NCI-H524 (cell line): ENCODE measurements at places on chromosomes 5 and 9.

DNA sequence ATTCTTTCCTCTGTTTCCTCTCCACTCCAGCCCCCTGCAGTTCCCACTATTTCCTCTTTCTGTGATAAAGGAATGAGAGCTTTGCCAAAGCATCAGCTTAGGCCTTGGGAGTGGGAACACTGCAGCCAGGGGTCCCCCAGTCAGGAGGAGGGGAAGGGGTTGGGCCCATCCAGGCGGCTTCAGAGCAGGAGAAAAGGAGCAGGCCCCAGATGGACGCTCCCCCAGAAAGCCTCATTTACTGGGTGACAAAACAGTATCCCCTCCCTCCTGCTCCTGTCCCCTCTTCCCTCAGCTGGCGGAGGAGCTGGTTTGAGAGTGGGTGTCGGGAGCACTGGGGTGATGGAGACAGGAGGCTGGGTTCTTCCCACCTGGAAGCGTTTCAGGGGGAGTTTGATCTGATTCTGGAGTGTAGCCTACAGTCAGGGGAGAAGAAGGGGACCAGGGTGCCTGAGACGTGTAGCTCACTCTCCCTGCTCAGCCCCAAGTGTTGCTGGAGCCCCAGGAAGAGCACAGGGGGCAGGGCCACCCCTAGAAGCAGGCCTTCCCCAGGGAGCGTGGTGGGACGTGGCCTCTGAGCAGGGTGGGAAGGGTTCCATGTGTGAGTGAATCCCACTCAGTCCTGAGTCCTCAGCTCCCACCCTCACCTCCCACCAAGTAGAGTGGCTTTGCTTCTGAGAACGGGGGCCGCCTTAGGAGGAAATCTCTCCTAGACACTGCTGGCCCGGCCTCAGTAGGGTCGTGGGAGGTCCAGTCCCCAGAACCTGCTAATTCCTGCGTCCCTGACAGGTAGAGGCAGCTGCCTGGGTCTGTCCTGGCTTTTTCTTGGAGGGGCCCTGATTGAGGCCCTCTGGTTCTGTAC is 173.1 kb downstream of the CACNA1B start:
- DNase-seq = no peak

GRCh38 chr5:142248853-142249462 is 75.9 kb downstream of the SPRY4 start:
- DNase-seq = peak; percentile 66

DNA sequence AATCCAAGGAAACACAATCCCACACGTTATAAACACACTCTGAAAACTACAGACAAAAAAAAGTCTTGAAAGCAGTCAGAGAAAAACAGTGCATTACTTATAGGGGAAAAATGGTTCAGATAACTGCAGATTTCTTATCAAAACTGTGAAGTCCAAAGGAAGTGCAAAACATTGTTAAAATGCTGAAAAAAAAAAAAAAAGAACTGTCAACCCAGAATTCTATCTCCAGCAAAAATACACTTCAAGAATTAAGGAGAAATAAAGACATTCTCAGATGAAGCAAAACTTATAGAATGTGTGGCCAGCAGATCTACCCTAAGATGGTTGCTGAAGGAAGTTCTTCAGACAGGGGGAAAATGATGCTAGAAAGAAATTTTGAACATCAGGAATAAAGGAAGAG is 40.4 kb downstream of the ADAMTS2 start:
- DNase-seq = no peak

DNA sequence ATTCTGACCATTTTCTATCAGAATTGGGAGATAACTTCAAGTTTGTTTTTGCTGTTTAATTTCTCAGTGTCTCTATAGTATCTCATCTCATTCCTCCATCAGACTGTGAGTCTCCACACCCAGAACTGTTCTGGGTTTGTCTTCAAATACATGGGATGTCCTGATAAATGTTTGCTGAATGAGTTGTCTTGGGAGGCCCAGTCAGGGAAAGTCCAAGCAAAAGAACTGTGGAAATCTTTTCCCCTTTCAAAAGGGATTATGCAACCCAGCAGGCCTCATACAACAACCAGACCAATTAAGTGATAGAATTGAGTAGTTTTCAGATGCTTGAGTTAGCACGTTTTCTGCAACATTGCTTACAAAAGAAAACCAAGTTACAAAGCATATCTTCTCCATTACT is 324.4 kb downstream of the BRINP1 start:
- DNase-seq = no peak

DNA sequence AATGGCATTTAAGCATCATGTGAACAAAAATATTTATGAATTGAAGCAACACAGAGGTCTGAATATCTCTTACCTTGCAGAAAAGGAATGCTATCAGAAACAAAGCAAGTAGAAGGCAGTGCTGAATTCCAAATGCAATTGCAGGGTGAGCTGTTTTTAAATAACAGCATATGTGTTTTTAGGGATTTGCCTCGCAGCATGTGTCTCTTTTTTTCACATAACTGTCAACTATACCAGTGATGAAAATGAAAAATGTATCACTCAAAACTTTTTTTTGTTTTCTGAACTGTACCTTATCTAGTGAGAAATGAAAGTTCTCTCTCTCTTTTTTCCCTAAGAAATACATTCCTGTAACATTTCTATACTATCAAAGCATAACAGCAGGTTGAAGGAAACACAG is 21.2 kb downstream of the CDH10 start:
- DNase-seq = peak; percentile 59

GRCh38 chr5:126755593-126755992 is 21.3 kb upstream of the LMNB1 start:
- DNase-seq = no peak

- DNase-seq = no peak
Measured at GRCh38 chr5:175579742-175580432, 78.0 kb upstream of the HRH2 start.

DNA sequence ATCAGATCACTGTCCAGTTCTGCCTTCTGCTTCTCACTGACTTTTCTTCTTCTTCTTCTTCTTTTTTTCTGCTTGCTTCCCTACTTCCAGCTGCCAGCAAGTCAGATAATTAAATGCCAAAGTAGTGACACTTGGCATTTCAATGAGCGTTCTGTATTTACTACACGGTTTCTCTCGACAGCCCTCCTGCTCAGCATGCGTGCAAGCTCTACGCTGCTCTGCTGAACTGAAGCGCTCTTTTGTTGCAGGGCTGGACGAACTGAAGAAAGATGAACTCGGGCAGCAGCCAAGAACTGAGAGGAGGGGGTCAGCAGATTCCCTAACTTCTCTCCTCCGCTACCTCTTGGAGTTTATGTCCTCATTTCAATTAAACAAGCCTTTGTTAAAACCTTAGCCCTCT is 319.1 kb downstream of the GLIS3 start:
- no peak for DNase-seq

DNA sequence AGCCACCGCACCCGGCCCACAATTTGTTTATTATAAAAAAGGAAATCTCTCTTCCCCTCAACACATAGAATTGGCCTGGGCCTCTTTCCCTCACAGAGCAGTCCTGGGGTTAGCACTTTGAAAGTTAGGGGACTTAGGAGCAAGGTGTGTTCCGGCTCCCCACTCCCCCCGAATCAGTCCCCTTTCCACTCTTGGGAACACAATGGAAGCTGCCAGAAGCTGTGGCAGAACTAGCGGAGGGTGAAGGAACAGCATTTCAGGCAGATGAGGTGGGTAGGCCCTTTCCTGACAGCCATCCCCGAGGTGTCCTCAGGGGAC is 16.4 kb upstream of the C5orf47 start:
- DNase-seq = no peak

GRCh38 chr9:133460405-133461175 is 812 bp downstream of the CACFD1 start:
- peak; percentile 78 for DNase-seq

DNA sequence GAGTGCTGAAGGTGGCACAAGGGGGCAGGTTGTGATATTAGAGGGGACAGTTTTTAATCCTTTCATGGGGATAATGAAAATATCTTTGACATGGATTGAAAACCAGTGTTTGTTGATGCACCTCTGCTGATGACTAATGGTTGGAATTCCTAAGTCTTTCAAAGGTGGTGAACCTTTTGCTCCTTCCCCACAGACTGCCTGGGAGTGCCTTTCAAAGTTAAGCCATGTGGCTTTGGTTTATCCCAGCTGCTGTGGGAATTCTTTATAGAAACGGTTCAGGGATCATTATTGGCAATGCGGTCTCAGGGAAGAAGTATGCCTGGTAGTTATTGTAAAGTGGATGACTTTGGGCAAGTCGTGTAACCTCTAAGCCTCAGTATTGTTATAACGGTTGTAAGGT is 45.7 kb downstream of the PIP5K1B start:
- DNase-seq = no peak

DNA sequence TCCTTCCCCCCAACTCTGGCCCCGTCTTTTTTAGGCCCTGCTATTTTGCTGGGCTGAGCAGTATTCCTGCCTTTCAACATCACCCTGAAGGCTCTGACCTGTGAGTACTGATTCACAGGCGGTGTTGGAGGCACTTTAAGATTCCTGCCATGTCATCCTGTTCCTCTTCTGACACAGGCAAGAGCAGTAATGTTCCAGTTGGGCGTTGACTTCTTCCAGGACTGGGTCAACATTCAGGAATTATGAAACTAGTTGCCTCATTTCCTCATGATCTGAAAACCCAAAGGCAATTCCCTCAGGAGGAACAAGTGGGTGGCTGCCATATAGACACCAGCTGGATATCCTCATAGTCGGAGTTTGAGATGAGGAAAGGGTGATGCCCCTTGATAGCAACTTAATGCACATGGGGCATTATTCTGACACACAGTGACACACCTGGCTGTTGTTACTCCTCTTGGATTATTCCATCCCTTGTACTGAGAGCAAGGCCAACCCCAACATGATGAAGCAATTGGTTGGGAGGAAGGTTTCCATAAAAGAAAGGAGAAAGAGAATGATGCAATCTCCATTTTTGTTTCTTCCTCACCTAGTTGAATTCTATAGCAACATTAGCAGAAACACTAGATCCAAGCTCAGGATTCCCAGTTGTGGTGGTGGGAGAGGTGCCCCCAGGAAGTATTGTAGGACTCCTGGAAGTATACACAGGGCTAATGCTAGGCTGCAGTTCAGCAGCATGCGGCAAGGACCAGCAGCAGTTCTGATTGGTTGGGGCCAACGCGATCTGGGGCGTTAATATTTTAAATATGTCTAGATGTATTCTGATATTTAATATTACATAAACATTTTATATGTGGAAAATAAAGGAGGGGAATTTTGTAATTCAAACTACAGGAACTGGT is 19.6 kb upstream of the GLRX start:
- no peak for DNase-seq

GRCh38 chr5:140966293-140967225 is at the start of gene PCDHAC2:
TSS of gene PCDHAC2 (plus strand) at chr5:140966476. CDS start at chr5:140966767, 291 bp downstream.
- peak; percentile 67 for DNase-seq
